ENCODE measurements at places on chromosomes 3 and 15. TPM values are rescaled to one million over a fixed set of nuclear protein-coding genes. Genes with fewer than 3 reads are reported as not detected.

Gene SPATA12
- total RNA-seq, result 0.21 TPM

Gene FRMD4B
- total RNA-seq, result 42.0 TPM

Gene COL6A5
- total RNA-seq, result not detected

Gene GOLGA8G
- 3.5 TPM for total RNA-seq

Gene MCTP2
- total RNA-seq, result 28.0 TPM
